Right renal pelvis (tissue), 4 donors: ENCODE measurements at places on chromosomes 16 and 17.

- DNase-seq: no peak
These were observed 50.2 kb upstream of the ATF7IP2 start for GRCh38 chr16:10335681-10336080.

DNA sequence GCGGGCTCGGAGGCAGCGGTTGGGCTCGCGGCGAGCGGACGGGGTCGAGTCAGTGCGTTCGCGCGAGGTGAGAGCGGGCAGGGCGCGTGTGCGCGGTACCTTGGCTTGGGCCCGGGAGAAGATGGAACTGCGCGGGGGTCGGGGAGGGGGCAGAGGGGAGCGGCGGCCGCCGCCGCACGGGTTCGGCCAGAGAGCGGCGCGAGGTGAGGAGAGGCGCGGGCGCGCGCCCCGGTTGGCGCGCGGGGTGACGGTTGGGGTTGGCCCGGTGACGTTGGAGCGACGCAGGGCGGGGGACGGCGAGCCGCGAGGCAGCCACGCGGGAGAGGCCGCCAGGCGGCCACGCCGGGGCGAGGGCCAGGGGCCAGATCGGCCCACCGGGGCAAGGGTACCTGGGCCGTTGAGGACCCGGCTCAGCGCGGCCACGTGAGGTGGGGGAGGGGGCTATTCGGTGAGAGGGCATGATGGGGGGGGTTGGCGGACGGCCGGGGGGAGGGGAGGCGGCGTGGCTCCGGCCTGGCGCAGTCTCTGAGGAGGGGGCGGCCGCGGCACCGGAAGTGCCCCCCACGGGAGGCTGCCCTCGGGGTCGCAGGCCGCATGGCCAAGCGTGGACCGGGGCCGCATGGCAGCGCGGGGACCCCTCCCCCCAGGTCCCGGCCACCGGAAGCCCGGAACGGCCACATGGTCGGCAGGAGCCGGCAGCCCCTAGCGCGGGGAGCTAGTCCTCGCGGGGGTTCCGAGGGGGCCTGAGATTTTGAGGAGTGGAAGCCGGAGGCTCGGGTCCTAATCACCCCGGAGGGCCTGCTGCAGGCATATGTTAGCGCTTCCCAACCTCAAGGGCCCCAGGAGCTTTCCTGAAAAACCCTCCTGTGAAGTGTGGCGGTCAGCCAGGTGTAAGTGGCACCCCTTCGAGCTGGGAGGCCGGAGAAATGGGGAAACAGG, 527 bp downstream of the EIF5A start:
- no peak for DNase-seq

- no peak for DNase-seq
These were observed 2.4 kb downstream of the DHRS7B start for GRCh38 chr17:21129023-21129681.

DNA sequence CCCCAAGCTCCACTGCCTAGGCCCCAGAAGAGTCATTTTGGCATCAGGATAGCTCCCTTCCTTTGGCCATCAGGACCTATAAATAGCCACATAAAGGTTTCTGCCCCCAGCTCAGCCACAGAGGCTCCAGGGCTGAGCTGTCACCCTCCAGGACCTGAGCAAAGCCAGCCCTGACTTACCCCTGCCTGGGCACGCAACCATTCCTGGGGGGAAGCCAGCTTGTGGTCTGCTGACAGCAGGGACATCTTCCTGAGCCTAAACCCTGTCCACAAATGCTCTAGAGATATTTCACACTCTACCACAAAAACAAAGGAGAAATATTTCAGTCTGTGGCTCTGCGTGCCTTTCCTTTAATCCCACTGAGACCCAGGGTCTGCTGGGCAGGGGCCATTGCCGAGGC, 123.7 kb upstream of the CCL2 start:
- no peak for DNase-seq

- DNase-seq: no peak
These were observed 4.7 kb upstream of the RAB40B start for GRCh38 chr17:82703036-82703745.

GRCh38 chr16:85470873-85471272, 142.2 kb upstream of the GSE1 start:
- DNase-seq: no peak

DNA sequence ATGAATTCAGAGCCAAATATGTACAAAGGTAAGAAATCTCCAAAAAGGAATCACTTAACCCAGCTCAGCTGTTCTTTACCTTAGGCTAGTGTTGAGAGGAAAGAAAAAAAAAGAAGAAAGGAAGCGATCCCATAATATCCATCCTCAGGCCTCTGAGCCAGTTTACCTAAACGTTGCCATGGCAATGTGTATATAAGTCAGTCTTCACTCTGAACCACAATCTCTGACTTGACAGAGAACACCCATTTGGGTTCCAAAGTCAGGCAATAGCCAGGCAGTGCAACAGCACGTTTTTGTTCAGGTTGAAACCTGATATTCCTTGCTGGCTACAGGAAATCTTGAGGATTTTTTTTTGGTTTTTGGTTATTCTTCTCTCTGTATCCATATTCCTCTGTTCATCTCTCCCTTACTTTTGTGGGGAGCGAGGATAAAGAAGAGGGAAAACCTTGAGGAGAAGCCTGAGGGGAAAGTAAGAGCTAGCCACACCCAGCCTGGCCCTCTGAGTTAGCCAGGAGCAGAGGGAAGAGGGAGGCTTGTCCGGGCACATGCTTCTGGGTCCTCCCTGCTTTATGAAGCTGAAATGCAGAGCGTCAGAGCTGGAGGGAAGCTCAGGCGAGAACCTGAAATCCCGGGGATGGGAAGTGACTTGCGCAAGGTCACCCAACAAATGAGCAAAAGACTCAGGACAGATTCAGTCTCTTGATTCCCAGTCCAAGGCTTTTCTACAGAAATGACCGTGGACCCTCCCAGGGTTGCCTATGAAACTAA, 152.7 kb downstream of the SOX9 start:
- DNase-seq: no peak

DNA sequence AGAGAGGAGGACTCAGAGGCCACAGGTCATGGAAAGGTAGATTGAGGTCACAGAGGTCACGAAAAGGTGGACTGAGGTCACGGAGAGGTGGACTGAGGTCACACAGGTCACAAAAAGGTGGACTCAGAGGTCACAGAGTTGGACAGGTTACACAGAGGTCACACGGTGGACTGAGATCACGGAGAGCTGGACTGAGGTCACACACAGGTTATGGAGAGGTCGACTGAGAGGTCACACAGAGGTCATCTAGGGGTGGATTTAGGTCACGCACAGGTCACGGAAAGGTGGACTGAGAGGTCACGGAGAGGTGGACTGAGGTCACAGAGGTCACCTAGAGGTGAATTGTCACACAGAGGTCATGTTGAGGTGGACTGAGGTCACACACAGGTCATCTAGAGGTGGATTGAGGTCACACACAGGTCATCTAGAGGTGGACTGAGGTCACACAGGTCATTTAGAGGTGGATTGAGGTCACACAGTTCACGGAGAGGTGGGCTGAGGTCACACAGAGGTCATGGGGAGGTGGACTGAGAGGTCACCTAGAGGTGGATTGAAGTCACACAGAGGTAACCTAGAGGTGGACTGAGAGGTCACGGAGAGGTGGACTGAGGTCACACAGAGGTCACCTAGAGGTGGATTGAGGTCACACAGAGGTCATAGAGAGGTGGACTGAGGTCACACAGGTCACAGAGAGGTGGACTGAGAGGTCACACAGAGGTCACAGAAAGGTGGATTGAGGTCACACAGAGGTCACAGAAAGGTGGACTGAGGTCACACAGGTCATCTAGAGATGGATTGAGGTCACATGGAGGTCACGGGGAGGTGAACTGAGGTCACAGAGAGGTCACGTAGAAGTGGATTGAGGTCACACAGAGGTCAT, 26.7 kb upstream of the JPT2 start:
- peak; percentile 10 for DNase-seq

- no peak for DNase-seq
These were observed at the start of gene RHBDF1 for GRCh38 chr16:72561-73548. Gene RHBDF1, minus strand, starts transcription at chr16:72631. Its CDS starts 7,616 bp downstream, at chr16:65015.

DNA sequence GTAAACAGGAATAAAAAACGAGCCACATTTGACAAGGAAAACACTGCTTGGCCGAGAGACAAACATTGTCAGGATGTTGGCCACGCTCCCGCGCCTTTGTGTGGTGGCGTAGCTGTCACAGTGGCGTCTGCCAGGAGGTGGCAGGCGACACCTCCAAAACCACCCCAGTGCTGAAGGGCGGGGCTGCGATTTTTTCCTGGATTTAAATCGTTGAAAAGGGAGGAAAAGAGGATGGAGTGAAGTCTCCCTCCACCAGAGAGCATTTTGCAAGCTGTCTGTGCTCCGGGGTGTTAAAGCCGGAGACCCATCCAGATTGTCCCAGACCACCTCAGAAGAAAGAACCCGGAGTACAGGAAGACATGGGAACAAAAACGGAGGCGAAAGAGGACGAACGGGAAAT, 12.7 kb downstream of the MRM3 start:
- DNase-seq: peak; percentile 65

GRCh38 chr16:12573730-12574383, 229.8 kb downstream of the CPPED1 start:
- DNase-seq: no peak

DNA sequence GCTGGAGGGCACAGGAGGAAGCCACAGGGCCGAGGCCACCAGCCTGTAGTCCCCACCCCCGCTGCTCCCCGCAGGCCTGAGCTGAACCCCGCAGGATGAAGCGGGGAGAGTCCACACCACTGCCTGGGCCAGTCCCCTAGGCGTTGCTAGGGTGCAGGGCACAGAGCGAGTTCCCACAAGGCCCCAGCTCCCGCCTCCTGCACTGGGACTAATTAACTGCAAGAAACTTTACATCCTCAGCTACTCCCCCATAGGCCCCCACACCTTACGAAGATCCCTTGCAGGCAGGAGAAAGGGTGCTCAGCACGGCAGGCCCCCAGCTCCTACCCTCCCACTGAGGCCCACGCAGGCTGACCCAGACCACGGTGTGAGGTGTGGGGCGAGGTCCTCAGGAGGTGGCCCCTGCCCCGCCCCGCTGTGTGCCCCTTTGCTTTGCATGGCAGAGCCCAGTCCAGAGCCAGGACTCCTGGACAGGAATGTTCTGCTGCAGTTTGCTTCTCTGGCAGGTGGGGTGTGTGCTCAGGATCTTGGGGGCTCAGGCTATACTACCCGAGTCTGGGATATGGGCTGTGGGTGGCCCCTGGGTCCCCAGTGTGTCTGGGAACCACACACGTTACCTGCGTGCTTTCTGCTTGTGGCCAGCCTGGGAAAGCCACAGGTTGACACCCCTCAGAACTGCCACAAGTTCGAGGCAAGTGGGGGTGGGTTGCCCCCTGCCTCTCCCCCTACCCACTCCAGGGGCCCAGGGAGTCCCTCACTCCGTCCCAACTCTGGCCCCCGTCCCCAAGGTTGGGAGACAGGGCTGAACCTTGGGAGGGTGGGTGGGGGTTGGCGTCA, 1.2 kb downstream of the GNG13 start:
- no peak for DNase-seq

DNA sequence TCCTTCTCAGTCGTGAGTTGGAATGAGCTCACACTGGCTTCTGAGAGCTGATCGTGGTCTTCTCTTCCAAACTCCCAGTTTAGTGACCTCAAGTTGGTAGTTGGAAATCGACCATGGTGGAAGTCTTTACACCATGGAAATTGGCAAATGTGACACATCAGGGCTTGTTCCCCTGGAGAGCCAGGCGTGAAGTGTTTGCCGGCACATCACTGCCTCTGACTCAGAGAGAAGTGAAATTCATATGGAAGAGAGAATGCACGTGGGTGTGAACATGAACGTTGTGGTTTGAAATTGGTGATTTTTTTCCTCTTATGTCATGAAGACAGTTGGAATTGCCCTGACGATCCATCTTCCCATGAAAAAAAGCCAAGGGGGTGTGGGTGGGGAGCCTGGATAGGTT, 47.4 kb downstream of the AXIN2 start:
- DNase-seq: no peak

GRCh38 chr17:16439303-16439791, 24.0 kb downstream of the TRPV2 start:
- DNase-seq: no peak
